GM23248 (cell line): ENCODE measurements at places on chromosomes 2 and 18.
A peak's percentile ranks its signal among the peaks of the same experiment; 100 is the strongest.

- DNase-seq: no peak
- H3K27ac ChIP-seq: no peak overlapping the region
- H3K27me3 ChIP-seq: no peaks in the 10 kb centered on the region
- H3K4me1 ChIP-seq: peaks cover 24% of the 10 kb centered on the region
- no peaks in the 10 kb centered on the region for H3K36me3 ChIP-seq
- no peak overlapping the region for H3K4me3 ChIP-seq
These were observed 18.8 kb downstream of the CCDC85A start for GRCh38 chr2:56202381-56203121.

DNA sequence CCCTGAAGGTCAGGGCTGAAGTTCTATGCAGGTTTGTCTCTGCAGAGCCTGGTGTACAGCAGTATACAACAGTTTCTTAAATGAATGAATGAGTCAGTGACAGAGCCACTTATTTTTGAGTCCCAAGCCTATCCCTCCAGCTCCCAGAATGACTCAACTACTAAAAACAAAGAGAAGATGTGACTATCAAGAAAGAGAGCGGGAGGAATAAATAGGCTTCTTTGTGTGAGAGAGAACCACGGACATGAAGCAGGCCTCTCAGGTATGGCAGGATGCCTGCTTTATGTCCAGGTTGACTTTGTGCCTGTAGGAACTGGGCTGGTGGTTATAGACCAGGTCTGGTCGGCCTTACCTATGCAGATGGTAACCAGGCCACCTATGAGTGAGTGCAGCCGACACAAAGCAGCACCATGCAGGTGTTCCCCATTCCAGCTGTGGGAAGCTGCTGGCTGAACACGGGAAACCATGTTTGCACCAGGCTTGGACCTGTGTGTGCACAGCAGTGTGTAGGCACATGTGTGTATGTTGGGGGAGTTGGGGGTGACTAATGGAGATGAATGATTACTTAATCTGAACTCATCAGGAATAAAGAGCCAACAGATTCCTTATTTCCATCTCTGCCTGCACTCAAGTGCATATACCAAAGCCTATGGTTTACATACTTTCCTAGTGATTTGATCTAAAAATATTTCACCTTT is 171.0 kb downstream of the OSR1 start:
- H3K4me3 ChIP-seq: no peak overlapping the region
- no peaks in the 10 kb centered on the region for H3K36me3 ChIP-seq
- peaks cover 21% of the 10 kb centered on the region for H3K4me1 ChIP-seq

DNA sequence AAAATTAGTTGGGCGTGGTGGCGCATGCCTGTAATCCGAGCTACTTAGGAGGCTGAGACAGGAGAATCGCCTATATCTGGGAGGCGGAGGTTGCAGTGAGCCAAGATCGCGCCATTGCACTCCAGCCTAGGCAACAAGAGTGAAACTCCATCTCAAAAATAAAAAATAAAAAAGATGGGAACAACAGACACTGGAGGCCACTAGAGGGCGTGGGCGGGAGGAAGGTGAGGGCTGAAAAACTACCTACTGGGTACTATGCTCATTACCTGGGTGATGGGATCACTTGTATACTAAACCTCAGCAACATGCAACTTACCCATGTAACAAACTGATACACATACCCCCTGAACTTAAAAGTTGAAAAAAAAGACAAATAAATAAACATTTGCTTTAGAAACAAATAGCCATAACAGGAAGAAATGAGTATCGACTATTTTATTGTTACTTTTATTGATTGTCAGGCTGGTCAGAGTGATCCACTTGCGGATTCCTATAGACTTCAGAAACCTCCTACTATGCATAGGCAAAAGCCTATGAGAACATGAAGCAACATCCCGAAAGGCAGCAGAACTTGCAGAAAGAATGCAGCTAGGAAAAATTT is 61.0 kb downstream of the TMEM163 start:
- H3K4me1 ChIP-seq: no peaks in the 10 kb centered on the region
- H3K27ac ChIP-seq: no peak overlapping the region
- no peaks in the 10 kb centered on the region for H3K36me3 ChIP-seq
- no peaks in the 10 kb centered on the region for H3K27me3 ChIP-seq

DNA sequence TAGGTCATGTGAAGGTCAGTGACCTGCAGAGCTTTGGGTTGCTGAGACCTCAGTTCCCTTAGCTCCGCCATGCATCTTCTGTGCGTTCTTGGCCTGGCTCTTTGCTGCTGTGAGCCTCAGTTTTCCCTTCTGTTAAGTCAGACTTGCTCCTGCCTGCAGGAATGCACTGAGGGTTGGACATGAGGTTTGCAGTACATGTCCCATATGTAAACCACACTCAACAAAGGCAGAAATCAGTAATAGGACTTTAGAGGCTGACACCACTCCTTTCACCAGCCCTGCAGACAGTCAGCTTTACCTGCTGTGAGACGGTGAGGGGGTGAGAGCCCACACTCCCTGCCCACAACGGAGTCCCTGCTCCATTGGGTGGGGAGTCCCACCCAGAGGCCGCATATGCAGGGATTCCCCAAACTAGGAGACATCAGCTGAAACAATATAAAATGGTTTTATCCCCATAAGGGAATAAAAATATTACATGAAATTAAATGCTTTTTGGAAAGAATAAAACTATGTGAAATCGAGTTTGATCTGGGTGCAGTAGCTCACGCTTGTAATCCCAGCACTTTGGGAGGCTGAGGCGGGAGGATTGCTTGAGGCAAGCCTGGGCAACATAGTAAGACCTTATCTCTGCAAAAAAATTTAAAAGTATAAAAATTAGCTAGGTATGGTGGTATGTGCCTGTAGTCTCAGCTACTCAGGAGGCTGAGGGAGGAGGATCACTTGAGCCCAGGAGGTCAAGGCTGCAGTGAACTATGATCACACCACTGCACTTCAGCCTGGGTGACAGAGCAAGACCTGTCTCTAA is 55.1 kb downstream of the MYO7B start:
- no peaks in the 10 kb centered on the region for H3K36me3 ChIP-seq
- no peak for DNase-seq
- H3K27me3 ChIP-seq: no peaks in the 10 kb centered on the region
- H3K27ac ChIP-seq: no peak overlapping the region
- H3K4me1 ChIP-seq: no peaks in the 10 kb centered on the region

DNA sequence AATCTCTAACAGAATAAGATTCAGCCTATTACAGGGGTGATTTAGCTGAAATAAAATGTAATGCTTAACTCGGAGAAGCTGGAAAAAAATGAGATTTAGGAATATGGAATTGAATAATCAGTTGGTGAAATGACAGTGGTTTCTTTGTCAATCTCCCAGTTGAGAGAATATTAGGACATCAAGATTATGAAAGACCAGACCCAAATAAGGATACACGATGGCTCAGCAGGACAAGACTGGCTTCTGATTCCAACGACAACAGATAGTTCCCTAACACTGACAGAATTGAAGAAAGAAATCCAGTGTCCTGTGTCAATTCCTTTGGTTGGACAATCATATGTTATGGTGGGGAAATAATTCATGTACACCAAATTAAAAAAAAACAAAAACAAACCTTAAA is 55.8 kb downstream of the HRH4 start:
- H3K36me3 ChIP-seq: no peaks in the 10 kb centered on the region
- H3K4me1 ChIP-seq: no peaks in the 10 kb centered on the region
- DNase-seq: no peak
- H3K27me3 ChIP-seq: no peaks in the 10 kb centered on the region

- peak; percentile 89 for DNase-seq
- H3K27me3 ChIP-seq: no peaks in the 10 kb centered on the region
- H3K36me3 ChIP-seq: no peaks in the 10 kb centered on the region
- peaks cover 65% of the 10 kb centered on the region for H3K4me1 ChIP-seq
- peak overlapping the region; percentile 96 for H3K27ac ChIP-seq
These were observed 5.6 kb upstream of the SMAD7 start for GRCh38 chr18:48956356-48956755.

GRCh38 chr2:183665425-183665824 is 541.2 kb downstream of the NUP35 start:
- no peak overlapping the region for H3K4me3 ChIP-seq
- H3K27ac ChIP-seq: no peak overlapping the region
- DNase-seq: no peak
- no peaks in the 10 kb centered on the region for H3K4me1 ChIP-seq
